ENCODE measurements at places on chromosomes 4 and X.

- DNase-seq: no peak
These were observed 51.9 kb downstream of the CPZ start for GRCh38 chr4:8644461-8644891.

DNA sequence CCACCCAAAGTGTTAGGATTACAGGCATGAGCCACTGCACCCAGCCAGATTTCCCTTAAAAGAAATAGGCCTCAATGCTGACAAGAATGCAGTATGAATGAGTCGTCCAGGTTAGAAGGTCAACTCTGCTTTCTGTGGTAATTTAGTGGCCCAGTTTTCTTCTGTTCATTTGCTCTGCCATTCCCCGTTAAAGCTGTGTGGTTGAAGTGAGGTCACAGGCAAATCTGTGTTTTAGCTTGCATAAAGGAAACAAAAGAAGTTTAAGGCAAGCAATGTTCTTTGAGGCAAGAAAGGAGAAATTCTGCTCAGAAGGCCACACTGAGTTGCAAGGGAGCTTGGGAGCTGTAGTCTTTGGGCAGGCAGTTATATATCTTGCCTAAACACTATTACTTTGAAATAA, 176.8 kb downstream of the LARP7 start:
- no peak for DNase-seq

GRCh38 chrX:129649268-129650182, 5.2 kb downstream of the APLN start:
- no peak for DNase-seq

DNA sequence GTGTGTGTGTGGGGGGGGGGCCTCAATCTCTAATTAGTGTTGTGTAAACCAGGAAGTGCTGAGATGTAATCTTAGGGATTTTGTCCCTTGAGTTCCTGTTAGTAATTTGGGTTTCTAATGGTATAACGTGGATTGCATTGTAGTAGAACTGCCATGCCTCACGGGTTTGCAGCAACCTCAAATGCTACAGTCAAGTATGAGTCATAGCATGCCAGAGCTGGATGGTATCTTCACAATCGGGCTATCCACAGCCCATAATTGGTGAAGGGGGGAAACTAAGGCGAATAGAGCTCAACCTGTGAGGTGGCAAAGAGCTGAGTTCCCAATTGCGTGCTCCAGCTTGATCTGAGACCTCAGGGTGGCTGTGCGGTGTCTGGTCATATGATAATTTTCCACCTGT, 2.2 kb upstream of the FMR1NB start:
- no peak for DNase-seq

- no peak for DNase-seq
These were observed 877 bp downstream of the GPRASP1 start for GRCh38 chrX:102652031-102652688.

DNA sequence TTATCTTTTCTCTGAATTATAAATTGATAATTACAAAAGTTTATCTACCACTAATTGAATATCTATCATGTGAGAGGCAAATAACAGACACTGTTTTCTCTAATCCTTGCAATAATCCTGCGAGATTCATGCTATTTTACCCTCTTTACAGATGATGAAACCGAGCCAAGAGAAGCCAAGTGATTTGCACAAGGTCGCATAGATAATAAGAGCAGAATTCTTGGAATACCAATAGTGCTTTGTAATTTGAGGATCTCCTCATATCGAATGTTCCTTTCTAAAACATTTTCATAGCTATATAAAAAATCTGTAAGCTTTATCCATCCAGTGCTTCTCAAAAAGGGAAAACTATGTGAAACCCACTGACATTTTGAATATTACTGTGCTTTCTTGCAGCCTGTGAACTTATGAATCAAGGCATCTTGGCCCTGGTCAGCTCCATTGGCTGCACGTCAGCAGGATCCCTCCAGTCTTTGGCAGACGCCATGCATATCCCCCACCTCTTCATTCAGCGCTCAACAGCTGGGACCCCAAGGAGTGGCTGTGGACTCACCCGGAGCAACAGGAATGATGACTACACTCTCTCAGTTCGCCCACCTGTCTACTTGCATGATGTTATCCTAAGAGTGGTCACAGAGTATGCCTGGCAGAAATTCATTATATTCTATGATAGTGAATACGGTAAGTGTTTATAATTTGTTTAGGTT, 743.8 kb upstream of the ATOH1 start:
- DNase-seq: no peak

DNA sequence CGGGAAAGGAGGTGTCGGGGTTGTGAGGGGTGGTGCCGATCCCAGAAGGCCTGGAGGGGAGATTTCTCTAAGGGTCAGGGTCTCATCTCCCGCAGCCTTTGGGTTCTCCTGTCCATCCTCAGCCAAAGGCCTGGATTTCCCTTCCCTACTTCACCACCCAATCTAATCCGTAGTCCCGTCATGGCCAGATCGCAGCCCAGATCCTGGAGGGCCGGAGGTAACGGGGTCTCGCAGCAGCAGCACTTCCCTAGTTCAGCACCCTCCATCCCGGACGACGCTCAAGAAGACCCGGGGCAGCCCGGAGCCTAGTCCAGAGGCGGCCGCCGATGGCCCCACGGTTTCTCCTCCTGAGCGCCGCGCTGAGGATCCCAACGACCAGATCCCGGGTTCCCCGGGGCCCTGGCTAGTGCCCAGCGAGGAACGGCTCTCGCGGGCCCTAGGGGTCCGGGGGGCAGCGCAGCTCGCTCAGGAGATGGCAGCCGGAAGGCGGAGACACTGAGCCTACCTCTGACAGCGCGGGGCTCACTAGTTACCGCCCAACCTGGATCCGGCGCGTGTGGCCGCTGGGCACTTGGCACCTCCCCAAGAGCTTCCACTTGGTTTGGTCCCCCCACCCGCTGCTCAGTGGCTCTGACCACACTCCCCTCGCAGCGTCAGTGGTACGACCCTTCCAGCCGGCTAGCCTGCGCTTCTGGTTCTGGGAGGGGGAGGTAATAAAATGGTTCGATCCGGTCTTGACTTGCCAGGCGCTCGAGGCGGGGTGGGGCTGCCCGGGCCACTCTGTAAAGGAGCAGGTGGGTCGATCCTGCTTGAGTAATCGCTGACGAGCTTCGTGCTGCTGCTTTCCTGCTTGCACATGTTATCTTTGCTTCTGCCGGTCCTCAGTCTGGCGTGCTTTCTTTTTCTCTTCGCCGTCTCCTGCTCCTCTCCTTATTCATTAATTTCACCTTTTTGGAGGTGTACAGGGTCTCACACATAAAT, 3.6 kb downstream of the MAGIX start:
- DNase-seq: peak; percentile 39

- no peak for DNase-seq
These were observed 150.0 kb downstream of the CBR4 start for GRCh38 chr4:168859888-168860694.
